Hematopoietic multipotent progenitor cell treated with erythropoietin and hydrocortisone succinate and interleukin-3 and kit ligand, for 8 days (in vitro differentiated cells): ENCODE measurements at places on chromosomes 2 and 18.

DNA sequence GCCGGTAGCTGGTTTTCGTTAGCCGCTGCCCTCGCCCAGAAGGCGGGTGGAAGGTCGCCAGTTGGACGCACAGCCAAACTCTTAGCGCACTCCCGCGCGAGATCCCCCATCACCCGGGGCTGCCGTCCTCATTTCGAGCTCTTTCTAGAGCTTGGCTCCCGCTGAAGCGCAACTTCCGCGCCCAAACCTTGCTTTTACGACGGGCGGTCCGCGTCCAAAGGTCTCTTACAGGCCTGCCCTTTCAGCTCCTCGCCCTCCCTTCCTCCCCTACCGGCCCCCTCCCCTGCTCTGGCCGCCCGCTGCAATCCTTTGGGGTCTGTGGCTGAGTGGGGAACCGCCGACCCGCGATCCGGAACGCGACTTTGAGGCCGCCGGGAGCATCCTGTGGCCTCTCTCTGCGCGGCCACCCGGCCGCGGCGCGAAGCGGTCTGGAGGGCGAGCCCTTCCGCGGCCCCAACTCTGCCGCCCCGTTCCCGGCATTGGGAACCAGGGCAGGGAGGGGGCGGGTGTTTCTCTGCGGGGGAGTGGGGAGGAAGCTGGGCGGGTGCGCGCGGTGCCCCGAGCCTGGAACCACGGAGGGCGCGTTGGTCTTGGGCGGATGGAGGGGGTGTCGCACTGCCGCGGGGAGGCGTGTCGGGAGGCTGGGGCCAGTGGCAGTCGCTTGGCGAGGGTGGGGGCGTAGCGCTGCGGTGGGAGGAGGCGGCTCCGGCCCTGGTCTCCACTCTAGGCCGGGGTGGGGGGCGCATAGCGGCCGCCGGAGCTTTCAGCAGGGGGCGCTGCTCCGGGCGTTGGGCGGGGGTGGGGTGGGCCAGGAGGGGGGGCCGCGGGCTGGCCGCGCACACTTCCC lies at the start of gene GDF7:
GDF7 (plus strand) TSS at position 841 of the 847 bp plus-strand sequence. CDS start 96 bp downstream, outside the sequence.
- no peak for DNase-seq

DNA sequence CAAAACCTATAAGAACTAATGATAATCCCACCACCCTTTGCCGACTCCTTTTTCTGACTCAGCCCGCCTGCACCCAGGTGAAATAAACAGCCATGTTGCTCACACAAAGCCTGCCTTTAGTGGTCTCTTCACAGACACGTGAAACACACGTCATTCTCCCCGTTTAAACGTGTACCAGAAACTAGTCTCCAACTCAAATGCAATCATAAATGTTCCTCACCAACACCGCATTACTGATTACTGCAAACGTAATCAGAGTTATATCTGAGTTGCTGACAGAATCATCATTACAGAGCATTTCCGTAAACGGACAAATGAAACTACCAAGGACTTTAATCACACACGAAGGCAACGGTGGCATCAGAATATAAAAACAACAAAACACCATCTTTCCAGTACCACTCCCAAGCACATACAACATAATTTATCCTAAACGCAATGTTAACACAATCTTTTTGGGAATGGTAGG lies 1.9 kb downstream of the CLK1 start:
- peak; percentile 55 for DNase-seq

DNA sequence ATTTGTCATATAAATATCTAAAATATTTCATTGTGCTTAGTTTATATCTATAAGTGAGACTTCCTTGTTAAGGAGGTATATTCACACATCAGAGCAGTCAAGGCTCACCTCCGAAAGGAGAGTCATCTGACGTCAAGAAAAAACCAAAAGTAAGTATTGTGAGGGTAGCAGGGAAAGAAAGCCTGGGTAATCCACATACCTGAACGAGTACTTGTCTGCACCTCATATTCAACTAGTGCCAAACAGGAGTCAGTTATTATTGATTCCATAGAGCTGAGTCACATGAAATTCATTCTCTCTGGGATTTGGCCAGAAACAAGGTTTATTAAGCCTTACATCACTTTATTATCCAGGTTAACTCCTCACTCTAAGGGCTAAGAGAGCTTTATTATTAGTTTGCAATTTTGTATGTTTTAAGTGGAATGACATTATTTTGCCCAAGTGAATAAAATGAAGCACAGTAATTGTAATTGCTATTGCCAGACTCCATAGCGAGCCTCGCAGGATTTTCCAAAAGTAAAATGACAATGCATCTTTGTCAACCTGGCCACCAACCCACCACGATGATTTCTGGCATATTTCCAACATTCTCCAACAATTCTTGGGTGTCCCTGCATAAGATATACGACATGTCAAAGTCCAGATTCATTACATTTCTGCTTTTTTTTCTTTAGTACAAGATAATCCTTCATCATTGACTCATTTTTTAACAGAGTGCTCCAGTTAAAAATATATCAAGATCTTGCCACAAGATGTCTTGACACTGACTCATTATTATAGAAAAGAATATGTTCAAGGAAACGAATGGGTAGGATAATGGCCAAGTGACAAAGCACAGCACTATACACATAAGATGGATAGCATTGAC lies 1210.4 kb upstream of the ACVR2A start:
- no peak for DNase-seq

DNA sequence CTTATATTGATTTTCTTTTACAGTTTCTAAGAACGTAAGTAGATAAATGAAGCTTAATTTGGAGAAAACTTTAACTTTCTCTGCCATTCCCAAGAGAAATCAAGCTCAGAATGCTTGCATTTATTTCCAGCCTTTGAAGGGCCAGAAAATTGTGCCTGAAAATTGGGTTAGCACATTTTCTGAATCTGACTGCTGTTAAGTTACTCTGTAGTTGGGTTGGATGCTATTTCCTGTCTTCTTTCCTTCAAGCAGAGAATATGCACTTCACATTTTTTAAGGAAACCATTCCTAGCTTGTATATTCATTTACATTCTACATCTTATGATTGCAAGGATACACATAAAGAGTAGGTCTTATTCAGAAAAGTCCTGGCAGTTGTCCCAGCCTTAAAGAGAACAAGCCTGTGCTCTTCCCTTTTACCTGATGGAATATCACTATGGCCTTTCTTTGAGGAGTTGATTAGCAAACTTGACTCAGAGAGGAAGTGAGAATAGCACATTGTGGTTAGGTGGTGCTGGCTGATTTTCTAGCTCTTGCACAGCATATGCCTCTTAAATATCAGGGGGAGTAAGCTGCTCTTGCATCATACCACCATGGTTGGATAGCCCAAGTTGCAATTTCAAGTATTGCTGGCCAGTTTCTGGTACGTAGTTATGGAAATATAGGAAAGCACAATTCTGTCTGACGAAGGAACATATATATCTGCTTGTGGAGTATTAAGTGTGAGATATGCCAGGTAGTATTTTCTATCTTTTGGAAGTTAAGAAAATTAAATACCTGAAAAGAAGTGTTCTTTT lies 133.7 kb downstream of the COMMD1 start:
- peak; percentile 66 for DNase-seq

GRCh38 chr2:142868229-142868762 lies 9.2 kb upstream of the KYNU start:
- peak; percentile 95 for DNase-seq

GRCh38 chr2:77395011-77395410 lies 127.2 kb downstream of the LRRTM4 start:
- no peak for DNase-seq

- DNase-seq = no peak
Observed at GRCh38 chr2:196711625-196712024, 72.1 kb downstream of the CCDC150 start.

DNA sequence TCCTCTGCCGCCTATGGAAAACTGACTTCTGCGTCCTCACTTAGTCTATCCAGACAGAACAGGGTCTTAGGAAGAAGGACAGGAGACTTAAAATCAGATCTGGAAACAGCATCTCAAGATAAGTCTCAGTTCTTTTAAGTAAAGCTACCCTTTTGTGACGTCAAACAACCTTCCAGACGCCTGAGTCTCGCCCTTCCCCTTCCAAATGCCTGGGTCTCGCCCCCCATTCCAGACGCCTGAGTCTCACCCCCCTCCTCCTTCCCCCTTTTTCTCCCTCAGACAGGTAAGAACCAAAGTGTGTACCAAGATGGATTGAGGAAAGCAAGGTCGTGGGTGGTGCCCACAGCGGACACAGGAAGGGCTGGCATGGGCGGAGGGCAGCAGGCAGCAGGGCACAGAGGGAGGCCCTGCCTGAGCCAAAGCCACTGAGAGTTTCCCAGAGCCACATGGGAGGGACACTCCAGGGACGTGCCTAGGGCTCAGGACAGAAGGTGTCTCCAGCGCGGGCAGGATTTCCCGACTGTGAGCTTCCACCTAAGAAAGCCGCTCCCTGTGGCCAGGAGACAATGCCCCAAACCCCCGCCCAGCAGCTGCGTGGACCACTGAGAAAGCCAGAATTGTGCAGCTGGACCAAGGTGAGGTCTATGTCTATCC lies 51.3 kb downstream of the ANKMY1 start:
- DNase-seq = no peak

DNA sequence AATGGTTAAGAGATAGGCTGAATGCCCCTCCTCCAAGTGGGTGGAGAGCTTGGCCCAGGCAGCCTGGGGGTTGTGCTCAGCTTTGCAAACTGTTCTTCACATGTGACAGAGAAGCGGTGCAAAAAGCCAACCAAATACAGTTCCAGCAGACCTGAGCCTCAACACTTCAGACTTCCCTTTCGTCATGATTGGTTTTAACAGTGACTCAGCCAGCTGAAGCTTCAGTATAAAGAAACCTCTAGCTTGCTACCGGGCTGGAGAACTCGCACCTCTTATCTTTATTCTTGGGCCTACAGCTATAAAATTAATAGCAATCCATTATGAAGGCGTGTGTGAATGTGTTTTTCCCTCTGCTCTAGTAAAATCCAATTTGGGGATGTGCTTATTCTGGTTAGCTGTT lies 20.0 kb downstream of the SETBP1 start:
- DNase-seq = no peak

GRCh38 chr2:143087033-143087432 lies 42.2 kb upstream of the ARHGAP15 start:
- no peak for DNase-seq

DNA sequence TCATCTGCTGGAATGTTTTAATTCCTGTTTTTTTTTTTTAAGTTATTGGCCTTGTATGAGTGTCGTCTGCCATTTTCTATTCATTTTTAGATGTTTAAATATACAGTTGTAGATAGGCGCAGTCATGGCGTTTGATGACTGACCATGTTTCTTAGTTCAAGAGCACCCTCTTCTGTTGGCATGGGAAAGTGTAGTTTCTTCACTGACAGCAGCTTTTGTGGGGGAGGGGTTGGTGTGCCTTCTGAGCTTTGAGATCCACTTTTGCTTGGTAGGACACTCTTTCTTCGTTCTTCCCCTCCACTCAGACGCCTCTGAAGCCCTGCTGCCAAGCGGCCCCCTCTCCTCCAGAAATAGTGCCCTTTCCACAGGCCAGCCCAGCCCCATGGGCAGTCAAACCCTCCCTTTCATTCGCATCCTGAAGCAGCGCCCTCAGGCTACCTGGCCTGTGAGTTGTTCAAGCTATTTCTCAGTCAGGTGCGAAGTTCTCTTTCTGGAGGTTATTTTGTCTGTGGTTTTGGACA lies 492.0 kb downstream of the TNS1 start:
- DNase-seq = peak; percentile 83

- DNase-seq = no peak
Observed at GRCh38 chr2:132680544-132680943, 10.5 kb upstream of the LYPD1 start.

DNA sequence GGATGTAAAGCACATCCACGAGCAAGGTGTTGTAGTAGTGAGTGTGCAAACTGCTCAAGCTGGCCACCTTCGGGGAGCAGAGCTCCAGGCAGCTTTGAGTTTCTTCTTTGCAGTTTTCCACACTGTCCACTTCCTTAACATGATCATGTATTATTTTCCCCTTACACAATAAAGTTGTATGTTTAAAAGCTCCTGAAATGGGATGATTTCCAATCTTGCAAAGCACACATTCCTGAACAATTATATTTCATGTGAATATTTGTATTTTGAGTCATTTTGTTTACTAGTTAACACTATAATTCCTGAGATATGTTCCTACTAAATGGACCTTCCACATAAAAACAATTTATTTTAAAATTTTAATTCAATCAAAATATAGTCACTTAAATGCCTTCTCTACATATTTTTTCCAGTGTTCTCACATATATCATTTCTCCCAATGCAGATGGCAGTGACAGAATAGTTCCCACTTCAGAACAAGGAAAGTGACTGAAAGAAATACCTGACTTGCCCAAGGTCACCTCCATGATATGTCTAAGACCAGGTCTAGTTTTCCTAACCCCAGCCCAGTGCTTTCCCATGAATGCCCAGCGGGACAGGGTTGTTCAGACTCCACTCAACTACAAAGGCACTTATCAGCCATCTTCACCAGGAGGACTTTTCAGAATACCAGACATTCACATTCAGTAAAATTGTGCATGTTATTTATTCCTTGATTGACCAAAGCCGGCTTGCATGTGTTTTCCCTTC lies 5.5 kb downstream of the CYB5A start:
- no peak for DNase-seq

DNA sequence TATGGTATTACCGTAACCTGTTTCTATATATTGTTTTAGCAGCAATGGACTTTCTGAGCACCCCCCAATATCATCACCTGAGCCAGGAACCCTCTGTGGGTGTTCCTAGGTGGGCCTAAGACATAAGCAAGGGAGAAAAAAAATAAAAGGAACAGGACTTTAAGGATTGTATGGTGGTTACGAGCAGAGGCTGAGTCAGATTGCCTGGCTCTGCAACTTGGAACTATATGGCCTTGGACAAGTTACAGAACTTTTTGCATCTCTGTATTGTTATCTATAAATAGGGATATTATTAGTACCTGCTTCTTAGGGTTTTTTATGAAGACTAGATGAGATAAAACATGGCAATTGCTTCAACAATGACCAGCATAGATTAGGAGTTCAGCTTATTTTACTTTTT lies 34.9 kb downstream of the MFSD6 start:
- no peak for DNase-seq

DNA sequence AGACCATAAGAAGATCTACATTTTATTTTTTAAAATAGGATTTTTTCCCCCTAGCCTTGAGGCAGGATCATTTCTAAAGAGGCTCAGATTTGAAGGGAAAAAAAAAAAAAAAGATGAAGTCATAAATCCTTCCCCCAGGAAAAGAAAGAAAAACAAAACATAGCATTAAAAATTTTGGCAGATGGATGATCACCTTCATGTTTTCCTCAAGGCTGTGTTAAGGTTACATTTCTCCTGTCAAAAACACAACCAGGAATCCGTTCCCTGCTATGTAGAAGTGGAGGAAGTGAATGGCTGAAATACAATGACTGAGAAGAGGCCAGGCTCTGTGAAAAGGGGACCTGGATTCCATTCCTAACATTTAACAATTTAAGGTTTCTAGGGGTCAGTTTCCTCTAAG lies 56.2 kb downstream of the EPHA4 start:
- DNase-seq = no peak

GRCh38 chr18:42330296-42330695 lies 375.3 kb downstream of the PIK3C3 start:
- no peak for DNase-seq

- no peak for DNase-seq
Observed at GRCh38 chr18:51038110-51038509, 8.1 kb downstream of the SMAD4 start.

GRCh38 chr2:72625366-72625765 lies 200.5 kb downstream of the EXOC6B start:
- no peak for DNase-seq

GRCh38 chr18:8696749-8697211 lies 8.6 kb upstream of the MTCL1 start:
- DNase-seq = peak; percentile 65

- no peak for DNase-seq
Observed at GRCh38 chr2:39998617-39999016, 219.6 kb upstream of the THUMPD2 start.

- no peak for DNase-seq
Observed at GRCh38 chr2:75268112-75268511, 68.8 kb upstream of the TACR1 start.
